Cardiac muscle cell (in vitro differentiated cells and primary cell): ENCODE measurements at places on chromosomes 1 and 21. TPM values are rescaled to one million over a fixed set of nuclear protein-coding genes. Genes with fewer than 3 reads are reported as not detected.

DNA sequence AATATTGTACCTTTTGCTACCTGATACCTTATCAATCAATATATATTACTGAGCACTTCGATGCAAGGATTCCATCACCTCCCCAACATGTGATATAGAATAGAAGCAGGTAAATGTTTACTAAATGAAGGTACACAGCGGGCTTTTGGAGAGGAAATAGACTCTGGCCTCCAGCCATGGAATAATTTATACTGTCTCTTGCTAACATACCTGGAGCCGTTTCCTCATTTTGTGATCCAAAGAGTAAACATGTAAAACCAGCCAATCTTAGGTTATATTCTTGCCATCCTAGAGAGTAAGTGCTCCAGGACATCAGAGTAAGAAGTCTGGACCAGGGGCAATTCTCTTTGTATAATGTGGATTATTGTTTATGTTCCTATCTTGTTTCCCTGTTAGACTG is 39.4 kb downstream of the NDUFS5 start:
- H3K27me3 ChIP-seq: no peaks in the 10 kb centered on the region
- no peaks in the 10 kb centered on the region for H3K36me3 ChIP-seq
- no peak overlapping the region for H3K27ac ChIP-seq
- H3K4me3 ChIP-seq: no peak overlapping the region
- no peak for DNase-seq
- H3K4me1 ChIP-seq: no peaks in the 10 kb centered on the region

- H3K4me1 ChIP-seq: no peaks in the 10 kb centered on the region
- no peak overlapping the region for H3K4me3 ChIP-seq
- DNase-seq: no peak
- no peaks in the 10 kb centered on the region for H3K36me3 ChIP-seq
These were observed 688 bp upstream of the CHD5 start for GRCh38 chr1:6180707-6181311.

GRCh38 chr1:212721388-212722247 is 22.0 kb upstream of the BATF3 start:
- H3K36me3 ChIP-seq: no peaks in the 10 kb centered on the region
- H3K4me1 ChIP-seq: no peaks in the 10 kb centered on the region

- H3K4me1 ChIP-seq: no peaks in the 10 kb centered on the region
- peaks cover 45% of the 10 kb centered on the region for H3K27me3 ChIP-seq
- DNase-seq: peak; percentile 32
- no peaks in the 10 kb centered on the region for H3K36me3 ChIP-seq
These were observed 604 bp downstream of the FGR start for GRCh38 chr1:27634177-27634984.

Gene GREM2
- total RNA-seq: 10.5 and 11.6 TPM in 2 replicates

- H3K36me3 ChIP-seq: no peaks in the 10 kb centered on the region
- peaks cover 11% of the 10 kb centered on the region for H3K4me1 ChIP-seq
- peak; percentile 63 for DNase-seq
- H3K27ac ChIP-seq: peak overlapping the region; percentile 52
- no peaks in the 10 kb centered on the region for H3K27me3 ChIP-seq
- H3K4me3 ChIP-seq: no peak overlapping the region
These were observed 42.4 kb downstream of the GLUL start for GRCh38 chr1:182348961-182349747.

Gene SYPL2
- 10.7 and 17.8 TPM in 2 replicates for total RNA-seq

GRCh38 chr1:228664399-228664914 is 70.8 kb upstream of the RHOU start:
- H3K27me3 ChIP-seq: no peaks in the 10 kb centered on the region
- no peaks in the 10 kb centered on the region for H3K4me1 ChIP-seq
- no peak overlapping the region for H3K4me3 ChIP-seq
- H3K36me3 ChIP-seq: no peaks in the 10 kb centered on the region
- H3K27ac ChIP-seq: no peak overlapping the region

- peak; percentile 9 for DNase-seq
- H3K4me1 ChIP-seq: peaks cover 8% of the 10 kb centered on the region
- no peaks in the 10 kb centered on the region for H3K27me3 ChIP-seq
These were observed 77.9 kb downstream of the NEK7 start for GRCh38 chr1:198234520-198235251.

DNA sequence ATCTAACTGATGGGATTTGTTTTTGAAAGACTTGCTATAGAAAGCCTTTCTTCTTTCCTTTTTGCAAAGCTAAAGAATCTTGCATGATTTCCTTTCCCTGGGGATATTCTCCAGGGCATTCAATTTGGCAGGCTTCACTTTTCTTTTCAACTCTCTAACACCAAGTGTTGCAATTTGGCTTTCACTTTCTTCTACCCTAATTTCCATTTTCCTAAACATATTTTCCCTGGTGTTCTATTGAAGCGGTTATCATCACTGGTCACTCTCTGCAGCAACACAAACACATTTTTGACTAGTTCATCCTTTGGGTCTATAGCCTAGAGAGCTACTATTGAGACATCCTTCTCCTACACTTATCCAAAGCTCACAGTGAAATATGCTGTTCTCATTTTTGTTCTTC is 424.5 kb downstream of the NEGR1 start:
- H3K36me3 ChIP-seq: no peaks in the 10 kb centered on the region
- no peak overlapping the region for H3K4me3 ChIP-seq
- DNase-seq: no peak
- H3K27ac ChIP-seq: no peak overlapping the region

Gene LY9
- total RNA-seq: not detected in 2 replicates

Gene OR2G6
- total RNA-seq: not detected in 2 replicates

Gene CLEC20A
- not detected in 2 replicates for total RNA-seq

Gene ABCG1
- total RNA-seq: 4.9 and 5.4 TPM in 2 replicates

- H3K36me3 ChIP-seq: no peaks in the 10 kb centered on the region
- H3K4me1 ChIP-seq: no peaks in the 10 kb centered on the region
- H3K4me3 ChIP-seq: no peak overlapping the region
- no peaks in the 10 kb centered on the region for H3K27me3 ChIP-seq
- no peak overlapping the region for H3K27ac ChIP-seq
- no peak for DNase-seq
These were observed 21.0 kb upstream of the CBR3 start for GRCh38 chr21:36113647-36114428.

DNA sequence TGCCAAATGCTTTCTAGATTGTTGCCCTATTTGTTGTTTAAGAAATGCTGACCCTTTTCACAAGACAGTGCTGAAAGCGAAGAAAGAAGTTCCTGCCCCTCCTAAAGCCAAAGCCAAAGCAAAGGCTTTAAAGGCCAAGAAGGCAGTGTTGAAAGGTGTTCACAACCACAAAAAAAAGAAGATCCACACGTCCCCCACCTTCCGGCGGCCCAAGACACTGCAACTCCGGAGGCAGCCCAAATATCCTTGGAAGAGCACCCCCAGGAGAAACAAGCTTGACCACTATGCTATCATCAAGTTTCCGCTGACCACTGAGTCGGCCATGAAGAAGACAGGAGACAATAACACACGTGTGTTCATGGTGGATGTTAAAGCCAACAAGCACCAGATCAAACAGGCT is 55.7 kb downstream of the PSMG1 start:
- H3K4me1 ChIP-seq: peaks cover 24% of the 10 kb centered on the region
- no peak overlapping the region for H3K4me3 ChIP-seq
- no peaks in the 10 kb centered on the region for H3K27me3 ChIP-seq

GRCh38 chr1:165831146-165831545 is 3.7 kb downstream of the UCK2 start:
- H3K27ac ChIP-seq: no peak overlapping the region
- no peak overlapping the region for H3K4me3 ChIP-seq
- DNase-seq: no peak
- peaks cover 6% of the 10 kb centered on the region for H3K4me1 ChIP-seq
- H3K36me3 ChIP-seq: no peaks in the 10 kb centered on the region
- H3K27me3 ChIP-seq: no peaks in the 10 kb centered on the region

Gene TNNI3K
- total RNA-seq: 4.4 and 6.6 TPM in 2 replicates

DNA sequence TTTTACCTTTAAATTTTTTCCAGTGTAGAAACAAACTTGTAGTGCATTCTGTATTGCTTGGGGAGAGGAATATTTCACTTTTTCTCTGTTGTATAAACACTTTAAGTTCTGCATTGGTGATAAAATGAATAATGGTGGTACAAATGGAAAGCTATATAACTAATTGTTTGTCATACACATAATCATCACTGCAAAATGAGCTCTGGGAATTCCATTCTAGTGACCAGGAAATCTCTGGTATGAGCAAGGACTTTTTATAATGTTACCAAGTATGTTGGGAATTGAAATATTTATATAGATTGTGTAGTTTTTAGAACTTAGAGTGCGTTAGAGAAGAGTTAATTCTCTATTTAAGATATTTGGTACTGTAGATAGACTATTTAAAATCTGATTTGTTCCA is 5.0 kb upstream of the FMN2 start:
- H3K36me3 ChIP-seq: no peaks in the 10 kb centered on the region
- no peak for DNase-seq
- no peak overlapping the region for H3K27ac ChIP-seq
- peaks cover 32% of the 10 kb centered on the region for H3K27me3 ChIP-seq
- H3K4me1 ChIP-seq: no peaks in the 10 kb centered on the region
- H3K4me3 ChIP-seq: no peak overlapping the region

Gene MNDA
- total RNA-seq: not detected in 2 replicates

DNA sequence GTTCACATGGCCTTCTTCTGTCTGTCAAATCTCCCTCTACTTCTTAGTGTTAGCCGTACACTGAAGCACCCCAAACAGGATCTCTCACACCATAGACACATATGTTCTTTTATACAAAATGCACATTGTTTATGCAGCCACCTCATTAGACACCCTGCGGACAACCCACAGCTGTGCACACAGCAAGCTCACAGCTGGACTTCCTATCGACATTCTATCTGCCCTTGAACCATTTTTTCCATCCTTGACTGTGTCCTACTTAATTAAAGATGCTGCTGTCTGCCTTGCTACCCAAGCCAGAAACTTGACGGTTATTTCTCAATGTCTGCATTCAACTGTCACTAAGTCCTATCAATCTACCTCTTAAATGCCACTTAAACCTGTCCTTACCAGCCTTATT is 3.2 kb upstream of the ZBTB21 start:
- peaks cover 15% of the 10 kb centered on the region for H3K27me3 ChIP-seq
- no peaks in the 10 kb centered on the region for H3K4me1 ChIP-seq
- DNase-seq: no peak
- no peaks in the 10 kb centered on the region for H3K36me3 ChIP-seq
- H3K4me3 ChIP-seq: no peak overlapping the region

Gene GRIK3
- total RNA-seq: 0.09 TPM in 1 of 2 replicates, not detected in the other

DNA sequence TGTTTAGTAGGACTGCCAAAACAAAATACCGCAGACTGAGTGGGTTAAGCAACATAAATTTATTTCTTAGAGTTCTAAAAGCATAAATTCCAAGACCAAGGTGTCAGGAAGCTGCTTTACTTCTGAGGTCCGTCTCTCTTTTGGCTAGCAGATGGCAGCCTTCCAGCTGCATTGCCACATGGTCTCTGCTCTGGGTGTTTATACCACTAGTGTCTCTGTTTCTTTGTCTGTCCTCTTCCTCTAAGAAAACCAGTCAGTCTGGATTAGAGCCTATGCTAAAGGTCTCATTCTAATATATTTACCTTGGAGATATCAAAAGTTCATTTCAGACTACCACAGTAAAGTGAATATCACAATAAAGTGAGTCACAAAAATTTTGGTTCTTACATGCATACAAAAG is 519.8 kb downstream of the COL11A1 start:
- DNase-seq: no peak
- no peaks in the 10 kb centered on the region for H3K27me3 ChIP-seq
- no peak overlapping the region for H3K4me3 ChIP-seq
- H3K27ac ChIP-seq: no peak overlapping the region
- no peaks in the 10 kb centered on the region for H3K36me3 ChIP-seq

Gene AQP10
- 4.8 and 11.2 TPM in 2 replicates for total RNA-seq

- H3K4me3 ChIP-seq: no peak overlapping the region
- peaks cover 3% of the 10 kb centered on the region for H3K4me1 ChIP-seq
- H3K27me3 ChIP-seq: peaks cover 9% of the 10 kb centered on the region
- no peak overlapping the region for H3K27ac ChIP-seq
- no peaks in the 10 kb centered on the region for H3K36me3 ChIP-seq
These were observed 607 bp upstream of the FAAH start for GRCh38 chr1:46393510-46393909.

Gene ADGRL2
- 58.3 and 70.3 TPM in 2 replicates for total RNA-seq

Gene NBPF4
- not detected in 2 replicates for total RNA-seq

GRCh38 chr1:194078765-194079164 is 892.4 kb upstream of the B3GALT2 start:
- DNase-seq: no peak
- no peak overlapping the region for H3K4me3 ChIP-seq
- H3K4me1 ChIP-seq: no peaks in the 10 kb centered on the region
- H3K27me3 ChIP-seq: no peaks in the 10 kb centered on the region
- H3K36me3 ChIP-seq: no peaks in the 10 kb centered on the region

DNA sequence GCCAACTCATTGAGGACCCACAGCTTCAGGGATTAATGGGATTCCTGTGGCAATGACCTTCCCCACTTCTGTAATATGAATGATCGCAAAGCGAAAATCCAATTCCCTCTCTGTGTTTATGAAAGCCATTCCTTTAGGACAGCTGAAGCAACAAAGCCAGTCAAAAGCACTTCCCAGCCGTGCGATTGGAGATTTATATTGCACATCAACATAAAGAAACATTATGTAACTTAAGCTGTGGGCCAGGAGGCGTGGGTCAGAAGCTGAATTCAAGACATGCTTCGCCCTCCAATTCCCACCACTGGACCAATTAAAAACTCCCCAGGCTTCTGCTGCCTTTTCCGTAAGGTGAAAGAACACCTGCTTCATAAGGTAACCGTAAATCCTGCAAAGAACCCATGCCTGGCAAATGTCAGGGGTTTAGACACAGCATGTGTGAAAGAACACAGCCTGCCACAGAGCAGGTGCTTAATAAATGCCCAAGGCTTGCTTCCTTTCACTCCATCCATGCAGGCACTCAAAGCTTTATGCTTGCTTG is 138.9 kb upstream of the SOD1 start:
- DNase-seq: no peak
- no peaks in the 10 kb centered on the region for H3K36me3 ChIP-seq
- no peak overlapping the region for H3K4me3 ChIP-seq
- no peak overlapping the region for H3K27ac ChIP-seq
- H3K27me3 ChIP-seq: no peaks in the 10 kb centered on the region

Gene KRTAP10-2
- not detected in 2 replicates for total RNA-seq

Gene C1orf226
- 7.3 and 10.0 TPM in 2 replicates for total RNA-seq

- H3K36me3 ChIP-seq: no peaks in the 10 kb centered on the region
- H3K4me1 ChIP-seq: peaks cover 12% of the 10 kb centered on the region
- no peaks in the 10 kb centered on the region for H3K27me3 ChIP-seq
- no peak overlapping the region for H3K4me3 ChIP-seq
- DNase-seq: no peak
These were observed 76.4 kb upstream of the ARTN start for GRCh38 chr1:43857163-43857562.

Gene SYCP1
- total RNA-seq: not detected in 2 replicates

Gene CFHR5
- total RNA-seq: 0.39 TPM in 1 of 2 replicates, not detected in the other

- H3K27ac ChIP-seq: no peak overlapping the region
- no peaks in the 10 kb centered on the region for H3K4me1 ChIP-seq
- no peak overlapping the region for H3K4me3 ChIP-seq
These were observed 124.2 kb downstream of the GALNT2 start for GRCh38 chr1:230191079-230191804.

GRCh38 chr1:44999232-44999631 is 11.9 kb downstream of the HECTD3 start:
- DNase-seq: no peak
- no peak overlapping the region for H3K27ac ChIP-seq
- no peaks in the 10 kb centered on the region for H3K27me3 ChIP-seq
- H3K4me3 ChIP-seq: no peak overlapping the region

Gene CD1B
- not detected in 2 replicates for total RNA-seq

Gene HPCA
- total RNA-seq: 3.7 TPM in 1 of 2 replicates, not detected in the other
